ENCODE measurements at places on chromosomes 5 and 9. TPM values are rescaled to one million over a fixed set of nuclear protein-coding genes. Genes with fewer than 3 reads are reported as not detected.
A peak's percentile ranks its signal among the peaks of the same experiment; 100 is the strongest.

The GLRA1 gene
- total RNA-seq: not detected

The ABO gene
- 17.2 TPM for total RNA-seq

The TAF1L gene
- not detected for total RNA-seq

The IFNA14 gene
- not detected for total RNA-seq

The RANBP6 gene
- 10.1 TPM for total RNA-seq

The ZER1 gene
- total RNA-seq: 54.8 TPM

The SLC44A1 gene
- total RNA-seq: 67.3 TPM

The GAS1 gene
- 163 TPM for total RNA-seq

The TMEM252 gene
- not detected for total RNA-seq

DNA sequence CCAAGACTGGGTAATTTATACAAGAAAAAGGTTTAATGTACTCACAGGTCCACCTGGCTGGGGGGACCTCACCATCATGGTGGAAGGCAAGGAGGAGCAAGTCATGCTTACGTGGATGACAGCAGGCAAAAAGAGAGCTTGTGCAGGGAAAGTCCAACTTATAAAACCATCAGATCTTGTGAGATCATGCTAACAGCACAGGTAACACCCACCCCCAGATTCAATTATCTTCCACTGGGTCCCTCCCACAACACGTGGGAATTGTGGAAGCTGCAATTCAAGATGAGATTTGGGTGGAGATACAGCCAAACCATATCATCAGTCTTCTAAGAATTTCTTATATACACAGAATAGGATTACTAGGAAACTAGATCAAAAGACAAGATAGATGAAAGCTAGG is 555.6 kb downstream of the PRR16 start:
- DNase-seq: no peak

GRCh38 chr9:126671381-126671831 is 57.7 kb downstream of the LMX1B start:
- DNase-seq: no peak

DNA sequence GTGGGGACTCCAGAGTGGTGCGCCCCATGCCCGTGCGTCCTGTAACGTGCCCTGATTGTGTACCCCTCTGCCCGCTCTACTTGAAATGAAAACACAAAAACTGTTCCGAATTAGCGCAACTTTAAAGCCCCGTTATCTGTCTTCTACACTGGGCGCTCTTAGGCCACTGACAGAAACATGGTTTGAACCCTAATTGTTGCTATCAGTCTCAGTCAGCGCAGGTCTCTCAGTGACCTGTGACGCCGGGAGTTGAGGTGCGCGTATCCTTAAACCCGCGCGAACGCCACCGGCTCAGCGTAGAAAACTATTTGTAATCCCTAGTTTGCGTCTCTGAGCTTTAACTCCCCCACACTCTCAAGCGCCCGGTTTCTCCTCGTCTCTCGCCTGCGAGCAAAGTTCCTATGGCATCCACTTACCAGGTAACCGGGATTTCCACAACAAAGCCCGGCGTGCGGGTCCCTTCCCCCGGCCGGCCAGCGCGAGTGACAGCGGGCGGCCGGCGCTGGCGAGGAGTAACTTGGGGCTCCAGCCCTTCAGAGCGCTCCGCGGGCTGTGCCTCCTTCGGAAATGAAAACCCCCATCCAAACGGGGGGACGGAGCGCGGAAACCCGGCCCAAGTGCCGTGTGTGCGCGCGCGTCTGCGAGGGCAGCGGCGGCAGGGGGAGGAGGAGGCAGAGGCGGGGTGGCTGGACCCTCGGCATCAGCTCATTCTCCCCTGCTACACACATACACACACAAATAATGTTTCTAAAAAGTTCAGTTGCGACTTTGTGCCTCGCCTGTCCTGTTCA is 668 bp downstream of the GLIS3 start:
- DNase-seq: no peak

GRCh38 chr5:56025151-56025885 is 30.6 kb upstream of the IL6ST start:
- no peak for DNase-seq

- DNase-seq: peak; percentile 83
Observed at GRCh38 chr9:38250279-38251035, 142.0 kb upstream of the ALDH1B1 start.

GRCh38 chr5:91302958-91303357 is 80.2 kb downstream of the ARRDC3 start:
- no peak for DNase-seq

DNA sequence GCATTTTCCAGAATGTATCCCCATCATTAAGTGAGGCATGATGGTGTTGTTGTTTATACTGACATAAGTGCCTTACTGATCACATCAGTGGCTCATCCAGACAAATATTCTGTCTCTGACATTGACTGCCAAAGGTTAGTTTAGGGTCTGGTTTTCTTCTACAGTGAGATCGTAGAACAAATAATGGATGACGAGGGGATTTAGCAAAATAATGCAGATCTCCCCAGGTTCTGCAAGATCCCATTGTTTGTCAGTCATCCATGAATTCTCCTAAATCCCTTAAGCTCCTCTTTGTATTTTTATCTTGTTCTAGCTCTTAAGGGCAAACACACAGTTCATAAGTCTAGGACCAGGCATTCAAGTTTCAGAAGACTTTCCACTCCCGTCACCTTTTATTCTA is 93.1 kb upstream of the DHFR start:
- no peak for DNase-seq

DNA sequence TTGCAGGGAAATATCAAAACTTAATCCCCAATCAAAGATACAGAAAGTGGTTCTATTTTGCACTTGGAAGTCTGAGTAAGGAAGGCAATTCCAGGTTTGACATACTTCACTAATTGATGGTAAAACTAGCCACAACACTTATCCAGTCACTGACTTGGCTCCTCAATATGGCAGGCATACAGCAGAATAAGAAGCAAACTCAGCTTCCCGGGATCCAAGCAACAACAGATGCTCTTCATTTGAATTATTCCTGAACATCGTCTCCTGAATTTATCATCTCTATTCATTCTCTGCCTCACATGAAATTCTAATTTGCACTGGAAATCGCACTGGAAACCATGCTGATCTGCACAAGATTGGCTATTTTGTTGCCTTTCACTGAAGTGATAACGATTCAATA is 629.6 kb downstream of the PRELID2 start:
- no peak for DNase-seq

DNA sequence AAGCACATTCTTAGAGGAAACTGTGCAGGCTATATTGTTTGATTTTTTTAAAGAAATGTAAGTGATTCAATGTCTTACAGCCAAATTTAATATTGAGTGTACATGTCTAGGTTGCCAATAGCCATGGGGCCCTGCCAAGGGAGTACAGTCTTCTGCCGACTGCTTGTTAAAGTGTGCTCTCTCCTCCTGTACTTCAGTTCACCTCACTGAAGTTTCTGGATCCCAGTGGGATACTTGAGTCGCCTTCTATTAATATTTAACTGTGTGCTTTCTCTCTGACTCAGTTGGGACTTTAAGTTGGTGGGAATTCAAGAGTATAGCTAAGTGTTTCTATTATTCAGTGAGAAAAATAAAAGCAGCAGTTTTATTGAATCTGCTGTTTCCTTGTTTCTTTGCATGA is 44.5 kb upstream of the C5orf47 start:
- DNase-seq: no peak

DNA sequence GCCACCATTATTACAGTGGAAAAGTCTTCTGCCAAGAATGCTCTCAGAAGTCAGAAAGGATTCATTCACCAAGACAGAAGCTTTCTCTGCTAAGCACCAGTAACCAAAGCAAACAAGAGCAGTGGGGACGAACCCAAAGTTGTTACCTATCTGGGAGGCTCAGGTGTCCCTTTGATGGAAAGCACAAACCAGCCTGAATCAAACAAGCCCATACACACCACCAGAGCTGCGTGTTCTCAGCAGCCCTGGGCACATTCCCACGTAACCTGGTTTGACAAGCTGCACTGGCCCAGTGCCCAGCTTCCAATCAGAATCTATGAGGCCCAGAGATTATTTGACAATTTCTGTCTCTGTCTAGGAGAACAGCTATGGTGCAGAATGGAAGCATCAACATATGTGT is 252.6 kb downstream of the ACTL7B start:
- DNase-seq: no peak

DNA sequence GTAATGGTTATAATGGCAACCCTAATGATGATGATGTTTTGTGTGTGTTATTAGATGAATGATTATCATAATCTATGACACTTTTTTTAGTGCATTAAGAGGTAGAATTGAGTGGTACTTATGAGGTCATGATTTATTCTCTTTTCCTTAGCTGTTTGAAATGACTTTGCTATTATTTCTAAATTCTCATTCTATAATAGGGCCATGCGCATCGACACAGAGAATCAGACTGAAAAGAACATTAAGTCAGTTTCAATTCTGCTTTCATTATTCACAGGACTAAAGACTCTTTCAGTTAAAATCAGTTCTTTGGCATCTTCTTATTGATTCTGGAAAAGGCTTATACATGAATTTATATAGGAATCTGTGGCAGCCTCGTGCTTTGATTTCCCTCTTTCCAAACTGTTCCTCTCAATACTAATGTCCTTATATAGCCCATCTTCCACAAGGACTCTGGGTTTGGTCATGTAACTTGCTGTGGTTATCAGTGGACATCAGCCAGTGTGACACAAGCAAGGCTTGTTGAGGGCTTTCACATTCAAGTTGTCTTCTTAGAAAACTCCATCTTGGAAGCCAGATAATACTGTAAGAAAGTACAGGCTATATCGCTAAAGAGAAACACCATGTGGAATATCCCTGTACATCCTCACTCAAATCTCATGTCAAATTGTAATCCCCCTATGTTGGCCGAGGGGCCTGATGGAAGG is 140.3 kb upstream of the CHD1 start:
- no peak for DNase-seq

- DNase-seq: no peak
Observed at GRCh38 chr9:95496687-95497086, 20.1 kb downstream of the PTCH1 start.

DNA sequence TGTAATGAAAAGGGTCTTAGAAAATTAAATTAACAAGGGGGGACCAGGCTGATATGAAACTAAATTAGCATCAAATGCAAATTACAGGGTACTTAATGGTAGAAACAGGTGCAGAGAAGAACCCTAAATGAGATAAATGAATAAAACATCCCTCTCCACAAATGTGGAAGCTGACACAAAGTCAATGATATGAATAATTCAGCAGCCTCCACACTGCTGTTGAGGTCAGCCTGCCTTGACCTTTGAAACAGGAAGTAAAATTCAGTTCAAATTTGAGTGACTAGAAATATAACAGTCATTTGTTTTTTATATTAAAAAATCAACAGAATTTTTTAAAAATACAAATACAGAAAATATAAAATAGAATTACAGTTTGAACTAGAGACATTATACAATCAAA is 40.0 kb downstream of the EBF1 start:
- no peak for DNase-seq

GRCh38 chr5:142600092-142600491 is 85.8 kb downstream of the FGF1 start:
- DNase-seq: no peak

- peak; percentile 71 for DNase-seq
Observed at GRCh38 chr5:54671111-54671531, 153.6 kb downstream of the SNX18 start.

GRCh38 chr9:130209422-130209821 is 37.2 kb downstream of the NCS1 start:
- DNase-seq: no peak

- no peak for DNase-seq
Observed at GRCh38 chr5:154794525-154795234, 39.5 kb downstream of the LARP1 start.

GRCh38 chr5:32160228-32160627 is 13.9 kb downstream of the GOLPH3 start:
- DNase-seq: no peak
